ENCODE measurements at places on chromosomes 2 and 18. TPM values are rescaled to one million over a fixed set of nuclear protein-coding genes. Genes with fewer than 3 reads are reported as not detected.

The MOGAT1 gene
- not detected for total RNA-seq

The TMEM178A gene
- 1.9 TPM for total RNA-seq

The AQP12B gene
- not detected for total RNA-seq

The B3GNT2 gene
- total RNA-seq: 27.5 TPM

The CCDC102B gene
- 8.2 TPM for total RNA-seq

The EVX2 gene
- total RNA-seq: not detected

The LIMS2 gene
- total RNA-seq: 15.6 TPM

The LIMS4 gene
- total RNA-seq: 102 TPM

The CTLA4 gene
- total RNA-seq: not detected

The DYNAP gene
- not detected for total RNA-seq

The GBX2 gene
- 5.3 TPM for total RNA-seq

The SLC14A1 gene
- total RNA-seq: 0.34 TPM

The GNLY gene
- total RNA-seq: not detected

The SERPINB8 gene
- total RNA-seq: 18.3 TPM

The DCDC2C gene
- total RNA-seq: not detected

The TANC1 gene
- total RNA-seq: 80.0 TPM

The FEV gene
- total RNA-seq: not detected

The ACMSD gene
- not detected for total RNA-seq

The GALNT3 gene
- 3.2 TPM for total RNA-seq

The KIF5C gene
- 0.58 TPM for total RNA-seq

The PPM1B gene
- 16.3 TPM for total RNA-seq

The CDK15 gene
- 1.6 TPM for total RNA-seq

The SERPINB13 gene
- total RNA-seq: not detected
